ENCODE measurements at places on chromosomes 16 and 17.
A peak's percentile ranks its signal among the peaks of the same experiment; 100 is the strongest.

DNA sequence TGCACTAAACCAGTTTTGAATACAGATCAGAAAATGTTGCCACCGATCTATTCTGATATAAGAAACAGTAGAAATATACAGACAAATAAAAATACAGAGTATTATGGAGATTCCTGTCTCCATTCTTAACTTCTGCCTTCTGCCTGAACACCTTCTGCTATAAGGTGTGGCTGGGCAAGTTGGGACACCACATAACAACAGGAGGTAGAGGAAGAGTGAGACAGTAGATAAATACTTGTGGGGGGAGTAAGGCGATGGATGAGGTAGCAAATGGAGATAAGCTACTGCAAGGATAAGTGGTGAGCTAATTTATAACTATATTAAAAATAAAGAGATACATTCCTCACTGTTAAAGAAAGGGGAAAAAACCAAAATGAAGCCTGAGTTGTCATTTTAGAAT, 143.7 kb downstream of the CDH8 start:
- DNase-seq: no peak

DNA sequence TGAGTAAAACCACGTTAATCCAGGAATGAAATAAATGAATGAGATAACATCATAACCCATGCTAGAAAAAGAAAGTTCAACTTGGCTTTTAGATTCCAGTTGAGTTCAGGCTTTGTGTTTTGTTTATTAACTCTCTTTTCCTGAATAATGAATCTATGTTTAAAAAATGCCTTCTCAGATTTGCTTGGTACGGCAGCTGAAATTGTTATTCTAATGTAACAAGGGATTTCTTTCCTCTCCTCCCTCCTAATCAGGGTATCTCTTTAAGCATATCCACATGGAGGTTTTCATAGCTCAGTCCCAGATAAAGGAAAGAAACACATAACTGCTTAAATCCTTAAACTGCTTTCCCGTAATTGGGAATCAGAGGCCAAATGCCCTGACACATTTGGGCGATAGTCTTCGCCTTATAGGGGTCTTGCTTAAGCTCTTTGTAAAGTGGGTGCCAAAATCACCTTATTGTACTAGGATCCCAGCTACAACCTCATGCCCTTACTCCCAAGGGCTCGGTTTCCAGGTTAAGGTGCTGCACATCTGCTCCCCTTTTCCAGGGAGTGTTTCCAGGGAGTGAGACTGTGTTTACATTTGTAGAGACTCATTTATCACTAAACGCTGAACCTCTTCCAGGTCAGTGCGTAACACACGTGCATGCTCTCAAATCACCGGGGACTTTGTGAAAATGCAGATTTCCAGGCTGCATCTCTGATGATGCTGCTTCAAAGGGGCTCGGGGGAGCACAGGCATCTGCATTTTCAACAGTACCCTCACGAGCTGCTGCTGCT, 142.8 kb upstream of the FOXF1 start:
- no peak for DNase-seq

- DNase-seq: peak; percentile 75
Measured at GRCh38 chr17:55273579-55274354, 9.0 kb downstream of the HLF start.

- DNase-seq: no peak
Measured at GRCh38 chr16:65497571-65497970, 375.7 kb upstream of the CDH11 start.

DNA sequence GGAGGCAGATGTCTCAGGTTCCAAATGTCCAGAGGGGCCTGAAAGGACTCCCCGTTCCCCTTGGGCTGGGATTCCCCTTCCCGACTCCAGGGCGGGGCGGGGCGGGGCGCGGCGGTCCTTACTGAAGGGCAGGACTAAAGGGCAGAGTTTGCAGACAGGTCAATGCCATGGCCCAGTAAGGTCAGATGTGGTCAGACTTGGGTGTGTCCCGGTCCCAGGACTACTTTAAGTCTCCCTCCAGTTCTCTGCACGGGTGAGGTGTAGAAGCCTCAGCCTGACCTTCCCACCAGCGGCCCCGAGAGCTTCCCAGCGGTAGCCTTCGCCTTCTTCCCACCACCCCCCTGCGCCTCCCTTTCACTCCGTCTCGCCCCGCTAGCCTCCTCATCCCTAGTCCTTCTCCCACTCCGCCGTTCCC, 532 bp downstream of the KDM6B start:
- peak; percentile 61 for DNase-seq

- DNase-seq: peak; percentile 25
Measured at GRCh38 chr16:85898521-85899442, at the start of gene IRF8. Gene IRF8 (plus strand): TSS chr16:85899162. CDS start chr16:85903016, 3,854 bp downstream.

- DNase-seq: no peak
Measured at GRCh38 chr17:72474243-72474642, 353.4 kb downstream of the SOX9 start.

DNA sequence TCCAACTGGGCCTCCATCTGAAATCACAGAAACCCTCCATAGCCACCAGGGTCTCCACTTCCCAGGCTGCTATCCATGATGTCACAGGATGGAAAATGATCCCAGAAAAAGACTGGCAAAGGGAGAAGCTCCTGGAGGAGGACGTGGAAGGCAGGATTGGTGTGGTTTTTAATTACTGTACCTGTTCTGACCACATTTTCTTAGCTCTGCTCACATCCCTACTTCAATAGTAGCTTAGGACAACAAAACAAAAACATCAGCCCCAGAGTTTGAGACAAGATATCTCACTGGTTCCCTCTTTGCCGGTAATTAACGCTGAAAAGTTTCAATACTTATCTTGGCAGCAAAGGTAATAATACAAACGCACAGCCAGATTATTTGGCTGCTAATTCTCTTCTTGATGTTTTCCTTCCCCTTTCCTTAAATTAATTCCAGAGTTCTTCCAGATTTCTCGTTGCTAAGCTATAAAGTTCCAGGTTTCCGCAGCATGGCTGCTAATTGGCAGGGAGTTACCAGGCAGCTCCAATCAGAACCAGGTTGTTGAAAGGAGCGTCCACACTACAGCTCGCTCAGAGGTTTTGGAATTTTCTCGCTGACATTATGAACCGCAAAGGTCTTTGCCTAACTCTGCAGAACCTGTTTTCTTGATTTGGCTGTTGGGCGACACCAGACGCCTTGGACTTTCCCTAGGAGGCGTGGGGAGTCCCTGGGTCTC, 263.4 kb downstream of the MRTFB start:
- DNase-seq: peak; percentile 52

- peak; percentile 36 for DNase-seq
Measured at GRCh38 chr17:62094175-62094574, 29.1 kb upstream of the MED13 start.

DNA sequence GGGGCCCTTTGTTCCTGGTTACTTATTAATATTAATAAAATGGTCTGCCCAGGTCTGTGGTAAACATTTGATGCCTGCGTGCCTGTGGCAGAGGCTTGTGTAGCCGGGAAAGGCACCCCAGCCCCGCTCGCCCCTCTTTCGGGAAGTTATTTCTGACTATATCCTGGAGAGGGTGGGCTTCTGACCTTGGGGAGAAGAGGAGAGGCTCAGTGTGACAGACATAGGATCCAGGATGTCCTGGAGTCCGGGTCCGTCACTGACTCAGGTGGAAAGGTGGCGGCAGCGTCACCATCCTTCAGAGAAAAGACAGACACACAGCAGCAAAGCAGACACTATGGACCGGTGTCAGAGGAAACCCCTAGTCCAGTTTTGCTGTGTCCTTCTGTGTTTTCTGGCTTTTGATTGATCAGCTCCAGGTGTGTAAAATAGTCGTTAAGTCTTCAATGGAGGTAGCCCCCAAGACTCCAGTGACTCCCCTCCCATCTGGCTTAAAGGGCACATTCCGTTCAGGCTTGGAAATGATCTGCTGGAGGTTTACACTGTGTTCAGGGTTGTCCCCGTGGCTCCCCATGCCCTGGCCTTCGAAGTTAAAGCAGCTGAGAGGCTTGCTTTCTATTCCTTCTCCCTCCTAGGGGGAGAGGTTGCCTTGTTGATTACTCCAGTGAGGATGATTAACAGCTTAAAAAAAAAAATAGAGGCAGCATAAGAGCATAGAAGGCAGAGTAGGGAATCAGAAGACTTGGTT, 81.6 kb downstream of the CCDC182 start:
- DNase-seq: peak; percentile 12

DNA sequence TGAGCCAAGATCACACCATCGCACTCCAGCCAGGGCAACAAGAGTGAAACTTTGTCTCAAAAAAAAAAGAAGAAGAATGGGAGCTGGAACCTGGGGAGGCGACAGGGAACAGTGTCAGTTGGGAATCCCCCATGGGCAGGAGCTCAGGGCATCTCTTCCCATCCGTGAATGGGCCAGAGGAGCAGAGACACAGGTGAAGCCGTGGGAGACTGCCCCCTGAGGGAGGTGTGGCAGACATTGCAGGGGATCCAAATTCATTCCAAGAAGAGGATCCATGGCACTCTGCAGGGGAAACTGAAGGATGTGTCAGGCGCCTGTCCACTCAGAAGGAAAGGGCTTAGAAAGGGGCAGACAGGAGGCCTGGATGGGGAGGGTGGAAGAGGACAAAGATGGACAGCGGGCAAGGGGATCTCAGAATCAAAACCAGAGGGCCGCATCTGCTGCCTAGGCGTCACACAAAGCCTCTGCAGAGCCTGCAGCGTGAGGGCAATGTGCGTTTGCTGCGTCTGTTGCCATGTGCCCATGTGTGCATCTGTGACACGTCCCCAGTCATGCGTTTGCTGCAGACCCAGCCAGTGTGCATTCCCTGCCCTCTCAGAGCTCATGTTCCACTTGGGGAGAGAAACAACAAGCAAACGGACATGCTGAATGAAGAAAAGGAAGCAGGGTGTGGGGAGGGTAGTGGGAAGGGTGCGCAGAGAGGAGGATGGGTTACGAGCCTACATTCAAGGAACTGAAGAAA, 30.6 kb upstream of the TNRC6C start:
- no peak for DNase-seq

GRCh38 chr17:62827746-62828485, 19.8 kb upstream of the MARCHF10 start:
- peak; percentile 50 for DNase-seq

DNA sequence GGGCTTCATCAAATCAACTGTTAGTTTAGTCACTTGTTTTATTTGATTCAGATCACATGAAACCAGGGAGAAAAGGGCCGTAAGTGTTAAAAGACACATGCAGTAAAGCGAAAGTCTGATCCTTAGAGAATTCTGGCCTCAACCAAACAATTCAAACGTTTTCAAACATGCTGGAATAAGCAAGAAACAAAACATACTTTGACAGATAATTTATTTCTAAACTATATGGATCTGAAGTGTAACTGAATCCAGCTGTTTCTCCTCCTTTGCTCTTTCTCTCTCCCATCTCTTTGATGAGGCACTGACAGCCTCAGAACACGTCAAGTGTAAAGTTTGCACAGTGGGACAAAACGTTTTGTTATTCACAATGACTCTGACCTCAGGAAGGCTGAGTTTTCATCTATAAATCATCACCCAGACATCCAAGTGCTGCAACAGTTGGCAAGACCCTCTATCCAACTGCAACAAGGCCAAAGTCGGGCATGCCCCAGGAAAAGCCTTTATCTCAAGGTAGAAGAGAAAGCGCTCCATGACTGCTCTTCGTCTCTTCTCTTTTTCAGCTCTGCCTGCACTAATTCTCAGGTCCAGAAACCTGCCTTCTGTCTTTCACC, 267.1 kb upstream of the MYOCD start:
- no peak for DNase-seq

DNA sequence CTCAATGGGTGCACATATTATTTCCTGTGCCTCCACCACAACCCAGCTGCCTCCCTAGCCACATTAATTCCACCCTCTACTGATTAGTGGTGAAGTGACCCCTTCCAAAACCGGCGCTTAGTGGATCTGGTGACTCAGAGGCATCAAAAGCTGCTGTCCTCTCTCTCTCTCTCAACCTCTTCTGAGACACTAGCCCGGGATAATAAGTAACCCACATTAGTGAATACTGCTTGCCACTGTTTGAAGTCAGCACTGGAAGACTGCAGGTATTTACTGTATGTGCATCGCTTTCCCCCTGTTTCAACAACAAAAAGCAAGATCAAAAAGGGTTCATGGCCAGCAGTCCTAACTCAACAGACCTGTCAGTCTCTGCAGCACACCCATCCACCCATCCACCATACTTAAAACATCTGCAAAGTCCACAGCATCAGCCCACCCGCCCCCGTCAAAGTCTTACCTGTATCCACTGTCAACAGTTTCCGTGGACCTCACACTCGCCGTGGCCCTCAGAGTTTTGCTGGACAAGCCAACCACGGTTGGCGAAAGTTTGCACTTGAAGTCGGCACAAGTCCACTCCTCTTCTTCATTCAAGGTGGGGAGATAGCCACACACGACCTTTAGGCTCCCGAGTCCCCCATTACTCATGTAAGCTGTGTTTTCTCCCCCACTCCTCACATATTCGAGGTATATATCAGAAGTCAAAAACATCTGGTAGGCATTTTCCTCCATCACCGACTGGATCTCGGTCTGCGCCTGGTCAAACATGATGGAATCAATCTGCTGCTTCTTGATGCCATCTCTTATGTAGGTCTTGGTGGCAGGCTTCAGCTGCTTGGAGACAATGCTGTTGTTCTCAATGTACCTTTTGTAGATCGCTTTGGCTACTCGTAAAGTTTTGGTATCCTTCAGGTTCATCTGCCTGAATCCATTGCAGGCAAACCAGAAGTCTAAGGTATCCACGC, 3.8 kb downstream of the AXIN2 start:
- DNase-seq: peak; percentile 79

DNA sequence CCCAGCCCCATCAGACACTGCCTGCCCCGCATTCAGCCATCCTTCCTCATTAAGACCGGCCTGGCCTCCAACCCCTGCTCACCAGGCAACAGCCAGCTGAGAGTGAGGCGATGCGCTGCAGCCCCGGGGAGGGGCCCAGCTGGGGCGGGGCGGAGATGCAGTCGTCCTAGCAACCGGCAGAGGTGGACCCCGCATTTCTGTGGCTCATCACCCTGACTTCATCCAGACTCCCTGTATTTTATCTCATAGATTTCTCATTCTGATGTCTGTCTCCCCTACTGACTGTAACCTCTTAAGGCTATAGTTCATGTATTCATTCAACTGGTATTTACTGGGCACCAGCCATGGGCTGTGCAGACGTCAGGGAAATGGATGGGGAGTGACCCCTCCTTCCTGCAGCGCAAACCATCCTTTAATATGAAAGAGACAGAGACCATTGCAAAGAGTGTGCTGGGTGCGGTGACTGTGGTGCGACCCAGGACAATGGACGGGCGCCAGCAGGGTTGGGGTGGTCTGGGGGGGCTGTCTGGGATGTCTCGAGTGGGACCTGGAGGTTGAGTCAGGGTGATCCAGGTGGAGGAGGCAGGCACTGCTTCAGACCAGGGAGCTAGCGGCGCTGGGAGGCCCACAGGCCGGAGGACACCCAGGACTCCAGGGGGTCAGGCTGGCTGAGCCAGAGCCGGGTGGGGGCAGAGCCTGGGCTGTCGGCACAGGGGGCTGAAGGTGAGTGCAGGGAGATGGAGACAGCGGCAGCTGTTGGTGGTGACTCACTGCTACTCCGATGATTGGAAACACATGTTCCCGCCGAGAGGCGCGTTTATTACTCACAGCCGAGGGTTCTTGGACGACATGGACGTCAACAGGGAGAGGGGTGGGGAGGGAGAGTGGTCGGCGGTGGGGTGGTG, 10.5 kb upstream of the TIMP2 start:
- peak; percentile 99 for DNase-seq

GRCh38 chr17:57668332-57668731, 76.8 kb downstream of the CCDC182 start:
- no peak for DNase-seq
